ENCODE measurements at places on chromosomes 5 and 9.

- peak; percentile 97 for DNase-seq
Observed at GRCh38 chr9:82332018-82332773, 343.6 kb downstream of the SPATA31D1 start.

GRCh38 chr5:110784901-110785300, 46.1 kb downstream of the SLC25A46 start:
- peak; percentile 67 for DNase-seq

DNA sequence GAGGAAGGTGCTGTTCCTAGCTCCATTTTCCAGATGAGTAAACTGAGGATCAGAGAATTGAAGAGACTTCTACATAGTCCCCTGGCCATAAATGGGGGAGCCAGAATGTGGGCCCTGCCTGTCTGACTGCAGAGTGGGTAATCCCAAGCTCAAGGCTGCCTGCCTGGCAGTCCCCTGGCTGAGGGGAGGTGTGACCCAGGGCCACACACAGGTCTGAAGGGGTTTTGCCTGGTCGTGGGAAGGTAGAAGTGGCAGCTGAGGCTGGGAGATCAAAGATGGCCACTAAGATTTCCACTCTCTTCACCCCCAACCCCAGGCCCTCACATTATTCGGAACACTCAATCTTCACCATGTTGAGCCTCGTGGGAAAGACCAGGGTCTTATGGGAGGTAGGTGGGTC, 176.3 kb downstream of the MACROH2A1 start:
- DNase-seq, result no peak

DNA sequence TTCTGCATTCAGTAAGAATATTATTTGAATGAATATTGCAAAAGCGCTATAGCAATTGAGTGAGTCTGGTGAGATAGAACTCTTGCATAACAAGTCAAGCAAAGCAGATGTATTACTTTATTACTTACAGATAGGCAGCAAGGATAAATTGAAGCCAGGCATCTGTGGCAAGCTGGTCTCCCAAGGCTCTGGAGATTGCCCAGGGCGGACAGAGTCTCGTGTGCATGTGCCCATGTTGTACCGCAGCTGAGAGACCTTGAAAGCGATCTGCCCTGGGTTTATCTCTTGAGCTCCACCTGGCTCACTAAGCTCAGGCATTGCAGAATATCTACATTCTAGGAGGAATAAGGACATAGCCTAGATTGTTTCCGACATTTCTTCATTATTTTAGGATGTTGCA, 591.6 kb downstream of the ISL1 start:
- no peak for DNase-seq

DNA sequence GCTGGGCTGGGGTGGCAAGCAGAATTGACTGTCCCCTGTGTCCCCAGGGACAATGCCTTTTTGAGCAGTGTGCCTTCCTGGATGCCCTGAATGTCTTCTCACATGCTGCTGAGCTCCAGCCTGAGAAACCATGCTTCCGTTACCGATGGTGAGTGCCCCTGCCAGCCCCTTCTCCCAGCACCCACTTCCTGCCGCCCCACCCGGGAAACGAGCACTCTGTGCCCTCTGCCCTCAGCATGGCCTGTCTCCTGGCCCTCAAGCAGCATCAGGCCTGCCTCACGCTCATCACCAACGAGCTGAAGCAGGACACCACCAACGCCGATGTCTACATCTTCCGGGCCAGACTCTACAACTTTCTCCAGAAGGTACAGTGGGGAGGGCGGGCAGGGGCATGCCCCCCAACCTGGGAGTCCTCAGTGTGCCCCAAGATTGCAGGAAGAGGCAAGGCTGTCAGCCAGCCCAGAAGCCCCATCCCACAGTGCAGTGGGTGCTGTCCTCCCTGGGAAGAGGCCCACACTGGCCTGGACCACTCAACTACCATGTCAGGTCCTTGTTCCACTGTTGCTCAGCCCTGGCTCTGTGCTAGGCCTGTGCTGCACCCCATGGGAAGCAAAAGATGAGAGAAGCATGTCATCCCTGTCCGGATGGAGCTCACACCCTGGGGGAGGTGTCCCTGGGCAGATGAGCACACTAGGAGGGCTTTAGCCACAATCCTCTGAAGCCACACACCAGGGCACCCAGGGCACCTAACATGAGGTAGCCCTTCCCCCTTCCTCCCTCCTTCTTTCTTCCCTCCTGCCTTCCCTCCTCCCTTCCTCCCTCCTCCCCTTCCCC, 4.4 kb downstream of the TTC16 start:
- DNase-seq, result no peak

DNA sequence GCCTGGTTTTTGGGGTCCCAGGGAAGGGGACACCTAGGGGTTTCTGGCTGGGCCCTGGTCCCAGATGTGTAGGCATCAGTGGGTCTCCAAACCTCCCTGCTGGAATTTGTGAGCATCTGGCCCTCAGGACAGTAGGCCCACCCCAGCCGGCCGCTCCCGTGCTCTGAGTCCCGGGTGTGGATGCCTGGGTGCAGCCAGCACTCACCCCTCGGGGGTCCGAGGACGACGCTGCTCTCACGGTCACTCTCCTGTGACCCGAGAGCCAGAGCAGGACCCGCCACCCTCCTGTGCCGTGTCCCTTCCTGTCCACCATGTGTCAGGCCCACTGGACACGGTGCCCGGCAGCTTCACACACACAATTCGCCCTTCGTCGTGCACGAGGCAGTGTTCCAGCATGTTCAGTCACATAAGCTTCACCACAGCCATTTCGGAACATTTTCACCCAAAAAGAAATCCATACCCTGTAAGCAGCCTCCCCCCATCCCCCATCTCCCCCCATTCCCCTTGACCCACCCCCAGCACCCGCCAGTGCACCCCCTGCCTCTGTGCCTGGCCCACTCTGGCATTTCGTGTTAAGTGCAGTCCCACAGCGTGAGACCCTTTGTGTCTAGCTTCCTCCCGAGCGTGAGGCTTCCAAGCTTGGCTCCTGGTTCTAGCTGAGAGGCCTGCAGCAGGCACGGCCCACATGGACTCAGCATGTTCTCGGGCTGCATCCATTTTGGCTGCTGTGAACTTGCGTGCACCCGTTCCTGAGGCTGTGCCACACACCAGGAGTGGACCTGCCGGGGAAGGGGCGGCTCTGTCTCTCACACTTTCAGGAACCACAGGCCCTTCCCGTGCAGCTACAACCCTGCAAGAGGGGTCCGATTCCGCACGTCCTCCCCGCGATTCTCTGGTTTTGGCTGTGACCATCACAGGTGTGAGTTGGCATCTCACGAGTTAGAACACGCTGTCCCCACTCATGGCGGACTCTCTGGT, 40.5 kb downstream of the NKD2 start:
- DNase-seq, result no peak

- no peak for DNase-seq
Observed at GRCh38 chr5:170297589-170298462, at the start of gene LCP2. Gene LCP2, minus strand, starts transcription at chr5:170297777. Its CDS starts 166 bp downstream, at chr5:170297611.

DNA sequence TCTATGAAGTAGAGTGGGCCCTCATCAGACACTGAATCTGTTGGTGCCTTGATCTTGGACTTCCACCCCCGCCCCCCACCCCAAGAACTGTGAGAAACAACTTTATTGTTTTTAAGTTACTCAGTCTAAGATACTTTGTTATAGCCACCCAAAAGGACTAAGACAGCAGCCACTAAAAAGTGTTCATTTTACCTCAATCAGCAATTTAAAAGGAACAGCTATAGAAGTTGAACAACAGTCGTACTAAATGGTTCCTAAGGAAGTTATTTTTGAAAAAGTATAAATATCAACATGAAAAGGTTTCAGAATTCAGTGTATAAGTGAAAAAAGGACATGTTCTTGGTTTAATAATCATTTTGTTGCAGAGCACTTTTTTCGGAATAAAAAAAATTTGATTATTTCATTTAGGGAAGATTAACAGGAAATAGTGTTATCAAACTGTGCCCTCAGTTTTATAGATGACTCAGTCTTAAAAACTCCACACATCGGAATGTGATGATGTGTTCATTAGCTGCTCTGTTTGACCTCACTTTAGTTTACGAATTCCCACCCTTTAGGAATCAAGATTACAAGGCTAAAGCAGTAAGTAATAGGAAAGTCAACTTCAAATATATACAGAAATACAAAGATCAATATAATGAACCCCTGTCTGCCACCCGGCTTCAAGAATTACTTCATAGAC, 71.2 kb downstream of the MTAP start:
- DNase-seq, result peak; percentile 73

- DNase-seq, result no peak
Observed at GRCh38 chr5:103410172-103410571, 151.6 kb downstream of the MACIR start.

- DNase-seq, result no peak
Observed at GRCh38 chr9:136295542-136296433, 8.1 kb downstream of the CCDC187 start.

GRCh38 chr5:147393874-147394672, 115.8 kb downstream of the DPYSL3 start:
- no peak for DNase-seq

DNA sequence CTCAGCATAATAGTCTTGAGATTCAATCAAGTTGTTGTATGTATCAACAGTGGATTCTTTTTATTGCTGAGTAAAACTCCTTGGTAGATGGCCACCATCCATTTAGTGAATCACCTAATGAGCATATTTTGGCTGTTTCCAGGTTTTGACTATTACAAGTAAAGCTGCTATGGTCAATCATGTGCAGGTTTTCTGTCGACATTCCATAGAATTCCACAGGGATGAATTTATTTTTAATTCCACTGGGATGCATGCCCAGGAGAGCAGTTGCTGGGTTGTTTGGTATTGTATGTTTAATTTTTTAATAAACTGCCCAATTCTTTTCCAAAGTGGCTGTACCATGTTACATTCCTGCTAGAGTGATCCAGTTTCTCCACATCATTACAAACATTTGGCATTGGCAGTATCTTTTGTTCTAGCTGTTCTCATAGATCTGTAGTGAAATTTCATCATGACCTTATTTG, 10.5 kb upstream of the S1PR3 start:
- peak; percentile 33 for DNase-seq

DNA sequence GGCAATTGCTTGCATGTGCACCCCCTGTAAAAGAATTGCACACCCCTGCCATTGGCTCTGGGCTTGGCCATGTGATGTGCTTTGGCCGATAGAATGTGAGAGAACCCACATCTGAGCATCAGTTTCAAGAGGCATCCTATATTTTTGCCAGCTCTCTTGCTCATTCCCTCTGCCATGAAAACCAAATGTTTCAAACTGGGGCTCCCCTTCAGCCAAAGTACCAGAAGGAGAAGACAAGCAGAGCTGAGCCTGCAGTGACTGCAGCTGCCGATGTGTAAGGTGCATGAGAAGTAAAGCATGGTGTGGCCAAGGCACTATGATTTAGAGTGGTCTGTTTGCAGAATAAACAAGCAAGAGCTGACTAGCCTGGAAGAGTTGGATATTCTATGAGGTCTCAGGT, 132.3 kb downstream of the ASTN2 start:
- no peak for DNase-seq

- DNase-seq, result no peak
Observed at GRCh38 chr5:161286066-161286655, 260.4 kb downstream of the GABRB2 start.

GRCh38 chr9:94857791-94858190, 131.3 kb downstream of the AOPEP start:
- DNase-seq, result no peak

DNA sequence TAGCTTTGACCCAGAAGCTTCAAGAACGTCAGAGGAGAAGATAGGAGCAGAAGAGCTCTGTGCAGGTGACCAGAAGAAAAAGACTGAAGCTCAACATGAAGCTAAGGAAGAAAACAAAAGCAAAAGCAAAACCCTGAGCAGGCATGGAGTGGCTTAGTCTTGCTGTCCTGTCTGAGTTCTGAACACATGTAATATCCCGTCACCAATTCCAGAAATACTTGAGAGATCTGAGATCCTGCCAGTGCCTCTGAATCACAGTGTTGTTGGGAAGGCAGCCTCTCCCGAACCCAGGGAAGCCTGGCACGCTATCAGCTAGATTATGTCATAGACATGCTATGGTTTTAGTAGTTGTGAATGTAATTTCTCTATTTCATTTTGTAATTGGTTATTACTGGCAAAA, 235.7 kb downstream of the ICE1 start:
- peak; percentile 91 for DNase-seq

- no peak for DNase-seq
Observed at GRCh38 chr9:95966306-95966705, 90.8 kb downstream of the ERCC6L2 start.

GRCh38 chr5:162956570-162956969, 480.8 kb upstream of the CCNG1 start:
- no peak for DNase-seq

DNA sequence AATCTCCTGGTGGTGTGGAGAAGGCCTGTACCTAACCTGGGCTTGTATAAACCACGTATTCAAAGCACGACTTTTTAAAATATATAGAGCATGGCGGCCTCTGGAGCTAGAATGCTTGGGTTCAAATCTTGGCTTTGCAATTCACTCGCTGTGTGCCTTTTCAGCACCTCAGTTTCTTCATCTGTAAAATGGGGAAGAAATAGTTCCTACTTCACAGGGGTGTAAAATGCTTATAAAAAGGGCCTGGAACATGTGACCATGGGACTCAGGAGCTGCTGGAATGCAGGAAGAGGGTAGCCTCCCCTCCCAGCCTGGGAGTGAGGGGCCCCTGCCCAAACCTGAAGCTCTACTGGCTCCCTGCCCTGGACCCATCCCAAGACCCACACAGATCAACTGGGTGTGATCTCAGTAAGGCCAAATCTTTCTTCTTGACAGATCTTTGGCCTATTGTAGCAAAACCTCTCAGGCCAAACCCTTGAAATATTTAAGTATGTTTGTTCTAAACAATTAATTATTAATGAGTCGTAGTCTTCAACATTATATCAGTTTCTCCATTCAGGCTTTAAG, 269.0 kb downstream of the ZSWIM6 start:
- DNase-seq, result peak; percentile 28
